Fibroblast of skin of left biceps (primary cell): ENCODE measurements at places on chromosomes 11 and 22.

GRCh38 chr11:88482871-88483301 lies 145.3 kb upstream of the CTSC start:
- DNase-seq: no peak

- DNase-seq: no peak
Measured at GRCh38 chr11:71188886-71189767, 63.2 kb downstream of the SHANK2 start.

- no peak for DNase-seq
Measured at GRCh38 chr11:83871054-83871453, 584.9 kb upstream of the CCDC90B start.

DNA sequence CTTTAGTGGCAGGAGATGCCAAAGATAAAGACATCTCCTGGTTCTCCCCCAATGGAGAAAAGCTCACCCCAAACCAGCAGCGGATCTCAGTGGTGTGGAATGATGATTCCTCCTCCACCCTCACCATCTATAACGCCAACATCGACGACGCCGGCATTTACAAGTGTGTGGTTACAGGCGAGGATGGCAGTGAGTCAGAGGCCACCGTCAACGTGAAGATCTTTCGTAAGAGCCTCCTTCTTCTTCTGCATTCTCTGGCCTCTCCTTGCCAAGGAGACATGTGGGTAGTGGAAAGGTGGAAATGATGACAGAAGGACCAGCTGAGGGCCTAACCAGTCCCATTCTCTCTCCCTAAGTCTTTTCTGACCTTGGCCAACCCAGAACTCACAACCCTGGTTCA lies 110.1 kb upstream of the TTC12 start:
- DNase-seq: no peak

DNA sequence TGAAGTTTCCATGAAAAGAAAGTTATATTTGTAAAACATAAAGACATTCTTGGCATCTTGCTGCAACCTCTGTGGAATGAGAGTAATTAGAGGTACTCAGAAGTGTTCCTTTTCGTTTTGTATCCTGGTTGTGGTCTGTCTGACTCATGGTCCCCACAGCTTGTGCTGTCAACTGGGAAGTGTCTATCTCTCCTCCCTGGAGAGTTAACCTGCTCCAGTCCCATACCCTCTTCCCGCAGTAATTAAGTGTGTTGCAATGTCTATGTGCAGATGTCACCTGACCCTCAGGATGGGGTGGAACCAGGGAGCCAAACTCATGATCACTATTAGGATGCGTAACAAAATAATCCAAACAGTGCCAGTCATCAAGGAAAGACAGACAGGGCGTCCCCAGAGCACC lies 23.0 kb upstream of the ZDHHC13 start:
- no peak for DNase-seq

GRCh38 chr11:6824136-6824823 lies 21.2 kb upstream of the OR10A5 start:
- DNase-seq: no peak

GRCh38 chr11:1060852-1061616 lies 13.6 kb upstream of the MUC2 start:
- DNase-seq: peak; percentile 14

- DNase-seq: no peak
Measured at GRCh38 chr11:15327786-15328231, 213.1 kb downstream of the INSC start.

- no peak for DNase-seq
Measured at GRCh38 chr11:73972187-73972586, 10.5 kb downstream of the UCP2 start.

- DNase-seq: no peak
Measured at GRCh38 chr22:45684169-45684568, 12.5 kb downstream of the ATXN10 start.

DNA sequence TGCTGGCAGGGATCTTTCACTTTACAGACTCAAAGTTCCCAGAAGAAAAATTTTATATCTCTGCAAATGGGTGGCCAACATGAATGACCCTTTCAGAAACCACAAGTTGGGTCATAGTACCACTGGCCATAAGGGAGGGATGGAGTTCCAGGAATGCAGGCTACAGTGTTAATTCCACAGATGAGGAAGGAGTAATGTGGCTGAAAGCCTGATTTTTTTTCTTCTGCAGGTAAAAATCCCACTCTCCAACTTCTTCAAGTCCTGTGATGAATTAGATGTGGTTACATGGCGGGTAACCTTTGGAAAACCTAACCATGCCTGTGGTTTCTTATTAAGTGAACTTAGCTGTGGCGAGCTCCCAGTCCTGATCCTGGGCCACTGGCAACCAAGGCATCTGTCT lies 103.2 kb downstream of the SLC1A2 start:
- no peak for DNase-seq

DNA sequence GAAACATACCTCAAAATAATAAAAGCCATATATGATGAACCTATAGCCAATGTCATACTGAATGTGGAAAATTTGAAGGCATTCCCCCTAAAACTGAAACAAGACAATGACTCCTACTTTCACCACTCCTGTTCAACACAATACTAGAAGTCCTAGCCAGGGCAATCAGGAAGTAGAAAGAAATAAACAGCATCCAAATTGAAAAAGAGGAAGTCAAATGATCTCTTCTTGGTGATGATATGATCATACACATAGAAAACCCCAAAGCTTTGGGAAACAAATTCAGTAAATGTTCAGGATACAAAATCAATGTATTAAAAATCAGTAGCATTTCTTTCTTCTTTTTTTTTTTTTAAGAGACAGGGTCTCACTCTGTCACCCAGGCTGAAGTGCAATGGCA lies 109.9 kb downstream of the DLG2 start:
- no peak for DNase-seq

- no peak for DNase-seq
Measured at GRCh38 chr11:122597511-122597910, 58.0 kb upstream of the UBASH3B start.

DNA sequence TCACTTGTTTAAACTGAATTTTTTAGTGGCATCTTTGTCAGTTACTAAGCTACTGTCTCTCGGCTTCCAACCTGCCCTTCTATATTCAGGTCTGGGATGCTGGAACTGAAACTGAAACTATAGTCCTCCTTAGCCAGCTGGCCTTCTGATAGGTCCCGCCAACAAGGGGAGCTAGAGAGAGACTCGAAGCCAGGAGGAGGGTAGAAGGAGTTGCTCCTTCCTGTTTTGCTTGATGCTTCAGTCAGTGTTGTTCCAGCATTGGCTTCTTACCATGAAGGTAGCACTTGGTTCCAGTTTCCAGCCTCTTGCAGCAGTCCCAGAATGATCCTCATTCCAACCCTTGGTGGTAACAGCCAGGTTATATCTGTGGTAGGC lies 32.9 kb upstream of the HORMAD2 start:
- DNase-seq: no peak

DNA sequence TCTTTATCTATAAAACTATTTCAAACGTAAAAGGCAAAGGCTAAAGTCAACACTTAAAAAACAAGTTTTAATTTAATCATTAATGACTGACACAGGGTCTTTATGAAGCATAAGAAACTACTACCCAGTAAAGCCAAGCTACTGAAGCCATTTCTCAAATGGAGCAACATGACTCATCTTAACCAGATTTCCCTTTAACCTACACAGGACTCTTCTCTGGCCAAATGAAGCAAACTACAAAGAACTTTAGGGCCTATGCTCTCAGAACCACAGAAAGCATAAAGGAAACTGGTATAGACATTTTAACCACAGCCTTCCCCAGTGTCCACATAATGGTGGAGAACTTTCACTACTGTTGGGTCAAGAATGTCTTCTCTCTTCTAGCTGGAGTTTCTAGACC lies 34.7 kb downstream of the ALG9 start:
- DNase-seq: no peak

DNA sequence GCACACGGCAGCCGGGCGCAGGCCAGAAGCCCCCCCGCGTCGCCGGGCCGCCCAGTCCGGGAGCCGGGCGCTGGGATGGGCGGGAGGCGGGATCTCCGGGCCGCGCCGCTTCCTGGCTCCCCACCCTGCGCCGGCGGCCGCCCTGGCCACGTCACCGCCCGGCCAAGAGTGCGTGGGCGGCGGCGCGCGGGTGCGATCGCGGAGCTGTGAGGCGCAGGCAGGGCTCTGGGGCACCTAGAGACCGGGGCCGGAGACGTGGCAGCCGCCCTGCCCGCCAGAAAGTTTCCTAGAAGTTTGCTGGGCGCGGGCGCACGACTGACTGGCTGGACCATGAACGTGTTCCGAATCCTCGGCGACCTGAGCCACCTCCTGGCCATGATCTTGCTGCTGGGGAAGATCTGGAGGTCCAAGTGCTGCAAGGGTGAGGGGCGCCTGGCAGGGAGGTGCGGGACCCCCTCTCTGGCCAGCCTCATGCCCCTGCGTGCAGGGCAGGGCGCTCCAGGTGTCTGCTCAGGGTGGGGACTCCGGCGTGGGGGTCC lies at the start of gene KDELR3:
Gene KDELR3 (plus strand): TSS at position 193 of the 539 bp plus-strand sequence. CDS start 138 bp downstream, at position 331.
- peak; percentile 22 for DNase-seq

DNA sequence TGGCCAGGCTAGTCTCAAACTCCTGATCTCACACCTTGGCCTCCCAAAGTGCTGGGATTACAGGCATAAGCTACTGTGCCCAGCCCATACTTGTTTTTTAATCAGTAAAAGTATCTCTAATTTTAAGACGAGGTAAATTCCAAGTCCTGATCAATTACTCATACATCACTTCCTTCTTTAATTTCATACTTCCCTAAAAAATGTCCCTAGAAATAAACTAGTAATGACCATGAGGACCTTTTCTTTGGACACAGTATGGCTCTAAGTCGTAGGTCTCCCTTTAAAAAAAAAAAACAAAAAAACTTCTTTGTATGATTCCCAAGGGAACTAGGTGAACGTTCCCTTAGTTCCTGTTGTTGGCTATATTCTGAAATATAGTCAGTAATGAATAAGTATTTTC lies 29.8 kb downstream of the NUP98 start:
- no peak for DNase-seq

DNA sequence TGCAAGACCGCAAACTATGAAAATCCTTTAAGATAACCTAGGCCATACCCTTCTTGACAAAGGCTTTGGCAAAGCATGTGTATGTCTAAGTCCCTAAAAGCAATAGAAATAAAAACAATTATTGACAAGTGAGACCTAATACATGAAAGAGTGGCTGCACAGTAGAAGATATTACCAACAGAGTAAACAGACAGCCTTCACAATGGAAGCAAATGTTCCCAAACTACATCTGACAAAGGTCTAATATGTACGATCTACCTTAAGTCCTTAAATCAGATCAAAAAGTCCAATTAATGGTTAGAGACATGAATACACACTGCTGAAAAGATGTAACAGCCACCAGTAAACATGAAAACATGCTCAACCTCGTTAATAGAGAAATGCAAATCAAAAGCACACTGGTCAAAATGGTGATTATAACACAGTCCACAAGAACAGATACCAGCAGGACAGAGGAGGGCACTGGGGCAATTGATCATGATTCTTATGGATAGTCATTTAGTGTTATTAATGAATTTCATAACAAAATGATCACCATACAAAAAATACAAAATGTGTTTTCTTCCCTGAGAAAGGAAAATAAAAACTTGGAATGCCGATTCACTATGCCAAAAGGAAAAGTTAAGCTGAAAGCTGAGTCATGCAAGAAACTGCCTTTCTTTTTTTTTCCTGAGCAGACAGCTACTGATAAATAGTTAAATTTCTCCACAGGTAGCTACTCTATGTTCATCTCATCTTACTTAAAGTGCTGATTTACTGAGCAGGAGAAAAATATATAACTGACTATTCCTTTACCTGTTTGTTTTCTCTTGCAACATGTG lies 102.6 kb upstream of the VPREB1 start:
- no peak for DNase-seq

DNA sequence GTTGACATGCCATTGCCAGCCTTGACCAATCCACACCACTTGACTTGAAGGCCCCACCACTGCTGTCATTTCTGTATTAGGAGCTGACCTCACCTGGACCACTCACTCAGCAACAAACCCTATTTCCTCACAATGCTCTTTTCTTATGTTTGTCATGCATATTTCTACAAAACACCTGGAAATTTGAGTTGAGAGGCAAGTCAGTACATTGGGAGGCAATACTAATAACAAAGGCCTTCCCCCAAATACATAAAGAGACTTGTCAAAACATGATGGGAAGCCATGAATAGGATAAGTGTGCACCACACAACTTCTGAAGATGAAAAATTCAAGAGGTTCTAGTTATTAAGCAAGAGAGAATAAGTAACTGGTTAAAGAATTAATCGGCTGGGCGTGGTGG lies 77.9 kb upstream of the POU2AF2 start:
- DNase-seq: no peak

DNA sequence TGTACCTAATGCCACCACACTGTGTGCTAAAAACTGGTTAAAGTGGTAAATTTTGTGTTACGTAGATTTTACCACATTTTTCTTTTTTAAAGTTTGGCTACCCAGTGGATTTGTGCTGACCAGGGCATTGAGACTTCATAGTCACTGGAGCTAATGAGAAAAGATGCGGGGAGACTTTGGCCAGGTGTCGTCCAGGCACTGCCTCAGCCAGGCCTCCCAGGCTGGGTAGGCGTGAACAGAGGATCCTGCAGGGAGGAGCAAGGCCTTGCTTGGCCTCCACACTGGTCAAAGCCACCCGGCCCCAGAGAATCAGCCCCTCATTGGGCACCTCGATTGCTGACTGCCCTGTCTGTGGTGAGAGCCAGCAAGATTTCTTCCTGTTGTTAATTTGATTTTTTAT lies 13.4 kb upstream of the MGAT3 start:
- no peak for DNase-seq

- DNase-seq: no peak
Measured at GRCh38 chr22:39707816-39708215, 137.3 kb downstream of the CACNA1I start.

GRCh38 chr22:48594757-48595510 lies 1232.7 kb downstream of the BRD1 start:
- DNase-seq: no peak

GRCh38 chr22:49962012-49962750 lies 1.6 kb downstream of the PIM3 start:
- peak; percentile 80 for DNase-seq

DNA sequence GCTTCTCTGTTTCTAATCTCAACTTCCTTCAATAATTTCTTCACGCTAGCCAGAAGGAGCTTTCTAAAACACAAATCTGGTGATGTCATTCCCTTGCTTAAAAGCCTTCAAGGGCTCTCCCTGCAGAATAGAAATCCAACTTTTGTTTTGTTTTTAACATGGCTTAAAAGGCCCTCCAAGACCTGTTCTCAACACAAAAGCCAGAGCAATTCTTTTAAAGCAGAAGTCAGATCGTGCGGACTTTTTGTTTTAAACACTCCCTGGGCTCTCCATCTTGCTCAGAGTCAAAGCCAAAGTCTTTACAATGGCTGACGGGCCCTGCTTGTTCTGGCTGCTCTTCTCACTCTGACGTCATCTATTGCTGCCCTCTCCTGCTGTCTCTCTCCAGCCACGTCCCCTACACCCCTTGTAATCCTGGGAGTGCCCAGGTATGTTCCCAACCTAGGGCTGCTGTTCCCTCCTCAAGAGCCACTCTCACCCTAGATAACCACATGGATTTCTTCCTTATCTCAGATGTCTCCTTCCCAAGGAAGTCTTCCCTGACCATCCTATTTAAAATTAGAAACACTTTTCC lies 22.5 kb downstream of the TECTA start:
- DNase-seq: no peak

GRCh38 chr11:57585301-57585700 lies 12.2 kb upstream of the SERPING1 start:
- DNase-seq: no peak
